ENCODE measurements at places on chromosomes 11 and 22.

- no peak for DNase-seq
These were observed 518.7 kb downstream of the NTM start for GRCh38 chr11:131889146-131889577.

GRCh38 chr11:68031144-68031464 is 623 bp downstream of the NDUFS8 start:
- DNase-seq, result no peak

GRCh38 chr11:47453365-47453764 is 4.4 kb upstream of the RAPSN start:
- no peak for DNase-seq

GRCh38 chr11:115626414-115626813 is 122.2 kb upstream of the CADM1 start:
- no peak for DNase-seq

- DNase-seq, result no peak
These were observed 144.6 kb downstream of the SNX19 start for GRCh38 chr11:130771708-130772107.

DNA sequence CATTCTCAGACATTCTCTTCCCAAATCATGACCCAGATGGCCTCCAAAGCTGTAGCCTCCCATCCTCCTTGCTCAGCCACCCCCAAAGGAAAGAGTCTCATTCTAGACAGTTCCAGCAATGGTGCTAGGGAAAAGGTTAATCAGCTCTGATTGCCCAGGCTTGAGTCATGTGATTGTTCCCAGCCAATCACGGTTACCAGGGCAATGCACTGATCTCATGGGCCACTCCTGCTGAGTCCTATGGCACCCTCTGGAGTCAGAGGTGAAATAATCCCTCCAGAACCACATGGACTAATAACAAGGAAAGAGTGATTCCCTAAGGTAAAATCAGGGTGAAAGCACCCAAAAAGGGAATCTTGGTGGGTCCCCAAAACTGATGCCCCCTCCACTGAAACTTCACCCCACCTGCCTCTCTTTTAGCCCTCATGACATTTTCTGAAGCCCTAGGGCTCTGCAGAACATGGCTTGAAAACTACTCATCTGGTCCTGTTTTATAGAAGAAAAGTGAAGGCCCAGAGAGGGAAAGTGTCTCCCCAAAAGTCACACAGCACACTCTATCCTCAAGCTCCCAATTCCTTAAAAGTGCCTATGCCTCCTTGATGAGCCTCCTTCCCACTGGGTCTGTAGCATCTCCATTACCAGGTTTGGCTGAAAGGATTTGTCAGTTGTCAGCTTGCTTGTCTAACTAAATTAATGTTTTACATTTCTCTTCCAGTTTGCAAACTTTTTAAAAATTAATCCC is 203.7 kb downstream of the MN1 start:
- DNase-seq, result no peak

GRCh38 chr11:2855162-2855561 is 30.4 kb downstream of the CDKN1C start:
- DNase-seq, result no peak

- DNase-seq, result no peak
These were observed 217.8 kb downstream of the FAM76B start for GRCh38 chr11:95571718-95572260.

- DNase-seq, result peak; percentile 64
These were observed 451.3 kb downstream of the TBC1D22A start for GRCh38 chr22:47213571-47214230.

GRCh38 chr11:105206633-105207032 is 67.1 kb upstream of the CARD18 start:
- no peak for DNase-seq

GRCh38 chr11:58887452-58887851 is 42.9 kb upstream of the GLYATL2 start:
- DNase-seq, result no peak

DNA sequence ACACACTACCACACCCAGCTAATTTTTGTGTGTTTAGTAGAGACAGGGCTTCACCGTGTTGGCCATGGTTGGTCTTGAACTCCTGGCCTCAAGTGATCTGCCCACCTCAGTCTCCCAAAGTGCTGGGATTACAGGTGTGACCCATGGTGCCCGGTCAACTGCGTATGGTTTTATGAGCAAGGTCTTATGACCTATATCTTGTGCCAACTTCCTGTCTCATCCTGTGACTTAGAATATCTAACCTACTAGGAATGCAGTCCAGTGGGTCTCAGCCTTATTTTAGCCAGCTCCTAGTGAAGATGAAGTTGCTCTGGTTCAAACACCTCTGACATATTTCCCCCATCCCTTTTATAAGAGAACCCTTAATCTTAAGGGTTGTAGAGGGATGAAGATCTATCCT is 66.1 kb upstream of the OR5AN1 start:
- no peak for DNase-seq

GRCh38 chr11:84681456-84681855 is 945.7 kb downstream of the DLG2 start:
- no peak for DNase-seq

DNA sequence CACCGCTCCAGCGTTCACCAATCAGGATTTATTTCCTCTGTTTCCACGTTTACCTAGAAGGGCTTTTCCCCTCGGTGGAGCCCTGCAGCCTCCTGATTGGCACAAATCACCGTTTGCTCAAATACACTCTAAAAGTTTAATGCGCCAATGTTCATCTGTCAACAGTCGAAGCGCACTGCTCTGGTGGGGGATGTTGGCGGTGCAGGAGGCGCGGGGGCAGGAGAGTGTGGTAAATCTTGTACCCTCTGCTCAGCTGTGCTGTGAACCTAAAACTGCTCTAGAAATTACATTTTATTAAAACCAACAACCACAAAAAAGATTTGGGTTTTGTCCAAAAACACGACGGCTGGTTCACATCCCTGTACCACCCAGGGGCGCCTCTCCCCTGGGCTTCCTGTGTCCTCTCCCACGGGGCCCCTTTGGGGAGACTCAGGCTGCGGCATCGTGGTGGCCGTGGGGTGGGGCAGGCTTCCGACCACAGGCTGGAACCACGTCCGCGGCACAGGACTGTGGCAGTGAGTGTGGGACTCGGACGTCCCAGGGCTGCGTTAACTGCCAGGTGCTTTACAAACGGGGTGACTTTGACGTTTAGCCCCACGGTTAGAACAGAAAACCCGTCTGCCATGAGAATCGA is 13.5 kb downstream of the TTLL8 start:
- no peak for DNase-seq

DNA sequence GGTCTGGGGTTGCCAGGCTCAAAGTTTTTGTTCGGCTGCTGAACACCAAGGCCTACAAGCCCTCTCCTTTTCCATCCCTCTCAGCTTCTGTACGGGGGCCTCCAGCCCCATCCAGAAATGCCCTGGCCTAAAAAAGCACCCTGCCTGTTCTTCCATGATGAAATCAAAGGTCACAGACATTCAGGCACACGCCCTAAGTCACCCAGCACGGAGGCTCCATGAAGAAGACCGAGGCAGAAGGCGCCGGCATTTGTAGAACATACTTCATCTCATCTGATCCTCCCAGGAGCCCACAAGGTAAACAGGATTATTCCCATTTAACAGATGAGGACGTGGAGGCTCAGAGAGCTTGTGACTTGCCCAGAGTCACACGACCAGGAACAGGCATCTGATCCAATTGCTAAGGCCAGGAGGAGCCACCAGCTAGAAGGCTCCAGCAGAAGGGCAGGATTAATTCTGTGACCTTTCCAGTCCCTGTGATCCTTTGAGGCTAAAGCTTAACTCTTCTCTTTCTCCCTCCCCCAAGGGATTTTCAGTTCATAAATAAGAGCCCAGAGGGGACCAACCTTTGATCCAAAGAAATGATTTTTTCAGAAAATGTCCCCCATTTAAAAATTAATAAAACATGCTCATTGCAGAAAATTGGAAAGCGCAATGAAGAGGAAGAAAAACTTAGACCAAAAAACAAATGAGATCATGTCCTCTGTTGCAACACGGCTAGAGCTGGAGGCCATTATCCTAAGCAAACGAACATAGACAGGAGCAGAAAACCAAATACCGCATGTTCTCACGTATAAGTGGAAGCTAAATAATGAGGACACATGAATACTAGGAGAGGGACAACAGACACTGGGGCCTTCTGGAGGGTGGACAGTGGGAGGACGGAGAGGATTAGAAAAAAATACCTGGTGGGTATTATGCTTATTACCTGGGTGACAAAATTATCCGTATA is 38.7 kb downstream of the CYTH4 start:
- DNase-seq, result no peak

GRCh38 chr11:71305451-71306125 is 53.2 kb upstream of the SHANK2 start:
- DNase-seq, result no peak

DNA sequence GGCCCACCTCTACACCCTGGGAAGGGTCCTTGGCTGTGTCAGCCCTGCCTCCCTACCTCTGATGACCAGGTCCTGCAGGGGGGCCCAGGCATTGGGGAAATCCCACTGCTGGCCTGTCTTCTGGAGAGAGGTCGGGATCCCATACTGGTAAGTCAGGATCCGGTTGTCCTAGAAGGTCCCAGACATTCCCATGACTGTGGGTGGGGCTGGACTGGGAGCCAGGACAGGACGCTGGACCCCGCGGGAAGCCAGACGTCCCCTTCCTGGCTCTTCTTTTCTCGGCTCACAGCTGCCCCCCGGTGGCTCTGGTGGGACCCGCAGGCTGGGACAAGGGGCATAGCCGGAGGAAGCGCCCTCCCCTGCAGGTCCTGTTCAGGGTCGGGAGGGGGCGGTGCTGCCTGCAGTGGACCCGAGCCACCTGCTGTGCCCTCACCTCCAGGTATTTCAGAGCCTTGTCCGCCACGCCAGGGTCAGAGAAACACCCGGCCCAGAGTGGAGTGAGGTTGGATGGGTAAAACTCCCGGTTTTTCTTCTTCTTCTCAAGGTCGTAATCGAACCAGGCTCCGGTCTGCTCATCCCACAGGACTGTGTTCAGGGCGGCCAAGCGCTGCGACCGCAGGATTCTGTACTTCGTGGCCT is 20.0 kb downstream of the TREH start:
- peak; percentile 95 for DNase-seq

- peak; percentile 16 for DNase-seq
These were observed 55.5 kb upstream of the CD5 start for GRCh38 chr11:61046833-61047232.

GRCh38 chr11:131278472-131278871 is 91.9 kb upstream of the NTM start:
- no peak for DNase-seq

DNA sequence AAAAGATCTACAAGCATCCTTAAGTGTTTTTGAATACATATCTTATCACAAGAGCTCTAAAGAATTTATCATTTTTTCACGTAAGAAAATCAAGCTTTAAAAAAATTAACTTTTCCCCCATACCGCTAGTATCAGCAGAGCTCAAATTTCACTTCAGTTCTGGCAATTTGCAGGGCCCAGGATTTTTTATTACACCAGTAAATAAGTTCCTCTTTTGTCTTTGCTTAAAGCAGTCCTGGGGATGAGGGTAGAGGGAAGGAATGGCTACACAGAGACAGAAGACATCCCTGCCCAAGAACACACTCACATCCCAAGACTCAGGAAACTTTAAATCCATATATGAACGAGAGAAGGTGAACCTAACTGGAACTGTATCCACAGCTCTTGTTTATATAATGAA is 22.6 kb upstream of the SORL1 start:
- no peak for DNase-seq

- DNase-seq, result no peak
These were observed 4.9 kb downstream of the CBX6 start for GRCh38 chr22:38867124-38867455.

DNA sequence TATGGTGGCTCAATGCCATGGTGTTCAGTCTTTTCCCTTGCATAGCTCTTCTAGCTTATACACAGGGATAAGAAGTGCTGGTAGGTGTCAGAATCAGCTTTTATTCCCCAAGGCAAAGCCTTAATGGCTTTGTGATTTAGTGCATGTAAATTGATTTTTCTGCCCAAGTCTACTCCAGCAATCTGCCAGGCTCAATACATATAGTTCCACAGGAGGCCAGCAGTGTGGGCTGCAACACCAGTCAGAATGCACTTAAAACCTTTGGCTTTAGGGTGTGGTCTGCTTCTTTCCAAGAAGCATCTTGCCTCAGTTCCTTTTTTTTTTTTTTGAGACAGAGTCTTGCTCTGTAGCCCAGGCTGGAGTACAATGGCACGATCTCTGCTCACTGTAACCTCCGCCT is 14.5 kb upstream of the CAPRIN1 start:
- no peak for DNase-seq

GRCh38 chr11:73652046-73652730 is 5.8 kb downstream of the PLEKHB1 start:
- DNase-seq, result peak; percentile 11

- DNase-seq, result peak; percentile 77
These were observed 164.6 kb downstream of the ETS1 start for GRCh38 chr11:128422576-128423370.

DNA sequence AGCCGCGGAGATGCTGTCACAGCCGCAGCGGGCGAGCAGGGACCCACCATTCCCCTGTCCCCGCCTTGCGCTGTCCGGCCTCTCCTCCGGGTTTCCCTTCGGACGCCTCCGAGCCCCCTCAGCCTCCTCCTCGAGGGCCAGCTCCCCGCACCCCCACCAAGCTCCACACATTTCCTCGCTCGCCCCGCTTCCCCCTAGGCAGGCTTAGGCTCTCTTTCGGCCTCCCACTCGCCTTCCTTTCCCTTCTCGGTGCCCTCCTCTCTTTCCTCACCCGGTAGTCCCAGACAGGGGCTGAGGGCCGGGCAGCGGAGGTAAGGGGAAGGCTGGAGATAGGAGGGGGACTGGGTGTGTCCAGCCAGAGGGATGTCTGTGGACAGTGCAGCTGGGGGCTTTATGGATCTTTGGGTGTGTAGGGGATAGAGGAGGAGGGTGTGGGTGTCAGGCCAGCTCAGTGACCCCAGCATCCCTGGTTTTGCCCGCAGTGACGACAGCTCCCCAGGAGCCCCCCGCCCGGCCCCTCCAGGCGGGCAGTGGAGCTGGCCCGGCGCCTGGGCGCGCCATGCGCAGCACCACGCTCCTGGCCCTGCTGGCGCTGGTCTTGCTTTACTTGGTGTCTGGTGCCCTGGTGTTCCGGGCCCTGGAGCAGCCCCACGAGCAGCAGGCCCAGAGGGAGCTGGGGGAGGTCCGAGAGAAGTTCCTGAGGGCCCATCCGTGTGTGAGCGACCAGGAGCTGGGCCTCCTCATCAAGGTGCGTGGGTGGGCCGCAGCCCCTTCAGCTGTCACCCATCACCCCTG is 1.6 kb downstream of the KCNK4 start:
- no peak for DNase-seq

DNA sequence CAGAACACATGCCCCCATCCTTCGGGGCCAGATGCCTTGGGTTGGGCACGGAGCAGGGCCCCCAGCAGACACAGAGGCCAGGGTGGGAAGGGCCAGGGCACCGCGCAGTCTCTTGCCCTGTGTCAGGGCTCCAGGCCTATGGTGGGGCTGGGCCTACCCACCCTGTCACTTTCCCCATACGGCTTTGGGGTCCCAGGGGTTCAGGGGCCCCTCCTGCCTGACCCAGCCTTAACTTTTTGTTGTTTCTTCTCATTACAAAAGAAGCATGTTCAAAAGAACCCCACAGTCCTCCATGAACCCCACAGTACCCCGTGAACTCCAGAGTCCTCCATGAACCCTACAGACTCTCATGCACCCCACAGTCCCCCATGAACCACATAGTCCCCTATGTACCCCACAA is 33.0 kb upstream of the CCDC188 start:
- no peak for DNase-seq
